ENCODE measurements at places on chromosomes 12 and 14. TPM values are rescaled to one million over a fixed set of nuclear protein-coding genes. Genes with fewer than 3 reads are reported as not detected.

GRCh38 chr12:62269464-62270228 is 9.4 kb downstream of the USP15 start:
- DNase-seq = no peak

The KCNA1 gene
- not detected for total RNA-seq

The KRT71 gene
- total RNA-seq = not detected

GRCh38 chr12:17108877-17109541 is 503.0 kb upstream of the LMO3 start:
- no peak for DNase-seq

The FOXG1 gene
- total RNA-seq = not detected

DNA sequence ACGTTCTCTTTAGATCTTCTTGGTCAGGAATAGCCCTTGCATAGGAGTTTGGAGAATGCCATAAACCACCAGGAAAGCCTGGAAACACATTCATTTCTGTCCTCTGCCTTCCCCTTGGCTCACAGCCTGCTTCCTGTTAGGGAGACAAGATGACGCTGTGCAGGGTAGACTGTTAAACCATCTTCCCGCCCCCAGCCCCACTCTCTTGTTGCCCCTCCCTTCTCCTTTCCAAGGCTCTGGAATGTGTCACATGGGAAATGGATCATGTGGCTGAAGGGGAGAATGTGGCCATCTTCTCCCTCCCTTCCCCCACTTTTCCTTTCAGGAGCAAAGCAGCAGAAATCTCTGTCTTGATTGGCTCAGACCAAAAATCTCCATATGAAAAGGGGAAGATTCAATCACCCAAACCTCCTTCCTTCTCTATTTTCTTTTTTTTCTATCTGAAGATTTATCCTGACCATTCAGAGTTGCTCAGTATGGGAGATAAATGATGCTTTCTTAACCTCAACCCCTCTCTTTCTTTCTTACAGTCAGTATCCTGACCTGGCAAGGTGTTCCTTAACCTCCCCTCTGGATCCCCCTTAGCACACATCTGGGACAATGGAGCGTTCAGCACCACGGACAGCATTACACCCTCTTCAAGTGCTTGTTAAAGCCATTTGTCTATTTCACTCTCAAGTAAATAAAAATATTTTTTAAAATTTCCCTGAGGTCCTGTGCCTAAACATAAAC is 11.4 kb downstream of the GPR19 start:
- DNase-seq = no peak

GRCh38 chr14:103192246-103192840 is 69.1 kb downstream of the TNFAIP2 start:
- DNase-seq = no peak

- no peak for DNase-seq
These were observed 107.4 kb downstream of the AEBP2 start for GRCh38 chr12:19546611-19547162.

The KLRD1 gene
- total RNA-seq = 0.27 TPM

GRCh38 chr14:49849213-49849847 is 3.3 kb downstream of the NEMF start:
- DNase-seq = no peak

The SBNO1 gene
- total RNA-seq = 48.6 TPM

GRCh38 chr14:89085231-89085731 is 260.8 kb downstream of the TTC8 start:
- no peak for DNase-seq

- no peak for DNase-seq
These were observed 13.8 kb downstream of the BICD1 start for GRCh38 chr12:32120419-32120818.

GRCh38 chr12:132596016-132596415 is 14.4 kb downstream of the LRCOL1 start:
- DNase-seq = no peak

The TBX5 gene
- not detected for total RNA-seq

The HOXC10 gene
- total RNA-seq = not detected

DNA sequence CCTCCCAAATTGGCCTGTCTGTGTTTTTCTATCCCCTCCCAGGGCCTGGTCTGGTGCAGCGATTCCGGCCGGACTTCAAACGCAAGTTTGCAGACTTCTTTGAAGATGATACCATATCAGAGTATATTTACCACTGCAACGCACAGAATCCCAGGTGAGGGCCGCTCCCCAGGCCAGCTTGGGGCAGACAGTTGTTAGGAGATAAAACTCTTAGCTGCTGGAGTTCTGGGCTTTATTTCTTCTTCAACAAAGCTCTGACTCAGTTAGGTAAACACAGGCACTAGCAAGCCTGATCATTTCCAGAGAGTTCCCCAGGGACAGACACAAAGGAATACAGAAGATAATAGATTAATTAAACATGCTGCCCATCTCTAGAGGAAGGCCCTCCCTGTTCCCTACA is 8.3 kb downstream of the ABHD4 start:
- DNase-seq = no peak

- no peak for DNase-seq
These were observed 138.5 kb downstream of the ANO6 start for GRCh38 chr12:45354399-45354798.

The WSCD2 gene
- total RNA-seq = 1.9 TPM

The CLEC6A gene
- total RNA-seq = not detected

DNA sequence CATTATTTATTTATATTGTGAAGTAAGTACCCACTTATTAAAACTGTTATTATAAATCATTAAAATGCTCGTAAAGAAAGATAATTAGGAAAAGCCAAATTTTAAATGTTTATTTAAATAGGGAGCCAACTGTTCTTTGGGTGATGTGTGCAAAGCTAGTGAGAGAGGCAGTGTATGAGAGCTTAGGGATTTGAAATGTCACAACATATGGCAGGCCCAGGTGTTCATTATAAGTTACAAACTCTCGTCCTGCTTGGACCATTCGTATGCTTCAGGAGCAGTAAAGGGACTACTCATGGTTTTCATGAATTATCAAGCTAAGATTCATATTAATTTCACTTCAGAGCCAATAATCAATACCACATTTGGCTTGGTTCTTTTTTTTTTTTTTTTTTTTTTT is 154.5 kb downstream of the TGFB3 start:
- DNase-seq = no peak

DNA sequence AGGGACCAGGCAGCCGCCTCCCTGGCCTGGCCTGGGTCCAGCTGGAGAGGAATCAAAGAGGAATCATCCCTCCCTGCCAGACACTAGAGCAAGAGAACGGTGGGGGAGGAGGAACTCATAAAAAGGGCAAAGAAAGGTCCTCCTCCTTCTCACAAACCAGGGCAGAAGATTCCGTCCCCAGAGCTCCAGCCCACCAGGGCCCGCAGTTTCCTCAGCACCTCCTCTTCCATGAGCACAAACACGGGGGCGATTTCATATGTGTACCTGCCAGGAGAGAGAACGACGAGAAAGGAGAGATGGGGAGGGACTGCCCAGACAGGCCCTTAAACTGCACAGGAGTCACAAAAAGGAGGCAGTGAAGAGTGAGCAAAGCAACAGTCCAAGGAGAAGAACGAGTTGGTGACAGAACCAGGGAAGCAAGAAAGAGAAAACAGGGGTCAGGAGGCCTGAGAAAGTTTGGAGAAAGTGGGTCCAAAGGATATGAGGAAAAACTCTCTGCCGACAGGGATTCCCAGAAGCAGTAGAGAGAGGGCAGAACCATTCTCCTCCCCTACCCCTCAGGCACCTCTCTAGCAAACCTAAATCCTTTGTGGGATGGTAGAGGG is 8.7 kb upstream of the ZNF740 start:
- no peak for DNase-seq

The RTL1 gene
- total RNA-seq = not detected

- no peak for DNase-seq
These were observed 120.1 kb downstream of the ZFP36L1 start for GRCh38 chr14:68672609-68673285.

GRCh38 chr12:3920351-3921150 is 47.4 kb upstream of the PARP11 start:
- DNase-seq = no peak

The DPF3 gene
- 4.3 TPM for total RNA-seq

DNA sequence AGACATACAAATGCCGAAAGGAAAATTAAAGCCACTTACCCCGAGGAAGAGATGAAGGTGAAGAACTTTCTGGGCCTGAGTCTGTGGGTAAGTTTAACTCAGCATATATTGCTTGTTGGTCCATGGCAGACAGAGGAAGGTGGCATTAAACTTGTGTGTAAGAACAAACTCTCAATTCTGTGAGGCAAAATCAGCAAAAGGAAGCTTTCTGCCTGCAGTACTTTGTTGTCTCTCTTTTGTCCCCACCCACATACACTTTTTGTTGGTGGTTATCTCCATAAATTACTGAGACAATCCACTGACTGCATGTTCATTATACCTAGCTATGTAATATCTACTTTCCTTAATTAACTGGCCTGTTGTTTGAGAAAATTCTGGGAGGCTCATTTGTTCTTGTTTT is at the start of gene KLRB1:
Gene KLRB1, minus strand, starts transcription at position 201 of the 400 bp plus-strand sequence. Its CDS starts 77 bp downstream, at position 124.
- no peak for DNase-seq

DNA sequence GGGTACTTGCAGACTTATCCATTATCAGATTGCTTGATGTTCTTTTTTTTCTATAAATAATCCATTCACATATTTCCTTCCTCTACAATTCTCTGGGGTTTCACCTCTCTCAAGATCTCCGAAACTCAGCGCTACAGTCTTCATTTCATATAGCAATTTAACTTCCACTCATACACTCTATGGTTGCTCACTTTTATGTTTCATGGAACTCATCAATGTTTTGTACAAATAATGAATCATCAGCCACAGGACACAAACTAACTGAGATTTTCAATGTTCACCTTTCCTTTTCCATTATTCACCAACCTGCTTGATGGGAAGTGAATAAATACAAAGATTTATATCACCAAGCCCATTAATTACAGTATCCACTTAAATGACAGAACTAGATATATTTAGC is 534.7 kb downstream of the LRFN5 start:
- no peak for DNase-seq

GRCh38 chr14:91417120-91417982 is at the start of gene CCDC88C:
Gene CCDC88C (minus strand): TSS chr14:91417820. CDS start chr14:91417690, 130 bp downstream.
- peak; percentile 88 for DNase-seq

GRCh38 chr12:51863933-51864832 is 15.7 kb upstream of the FIGNL2 start:
- no peak for DNase-seq

The APOF gene
- not detected for total RNA-seq

DNA sequence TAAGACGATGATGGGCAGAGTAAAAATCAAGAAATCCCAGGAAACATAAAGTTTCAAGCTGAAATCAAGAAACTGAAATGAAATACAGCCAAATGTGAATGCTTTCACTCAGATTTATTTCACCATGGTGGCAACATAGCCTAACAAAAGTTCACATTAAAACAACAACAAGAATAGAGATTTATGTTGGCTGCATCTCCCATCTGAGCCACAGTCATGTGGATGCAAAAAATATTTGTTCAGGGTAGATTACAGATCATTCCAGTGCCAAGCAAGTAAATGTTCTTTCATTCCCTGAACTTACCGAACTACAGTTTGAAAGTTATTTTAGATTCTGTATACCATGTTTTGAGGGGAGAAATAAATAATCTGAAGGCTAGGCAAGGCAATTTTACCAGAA is 159.9 kb upstream of the TMTC1 start:
- no peak for DNase-seq

The SUPT16H gene
- 102 TPM for total RNA-seq

DNA sequence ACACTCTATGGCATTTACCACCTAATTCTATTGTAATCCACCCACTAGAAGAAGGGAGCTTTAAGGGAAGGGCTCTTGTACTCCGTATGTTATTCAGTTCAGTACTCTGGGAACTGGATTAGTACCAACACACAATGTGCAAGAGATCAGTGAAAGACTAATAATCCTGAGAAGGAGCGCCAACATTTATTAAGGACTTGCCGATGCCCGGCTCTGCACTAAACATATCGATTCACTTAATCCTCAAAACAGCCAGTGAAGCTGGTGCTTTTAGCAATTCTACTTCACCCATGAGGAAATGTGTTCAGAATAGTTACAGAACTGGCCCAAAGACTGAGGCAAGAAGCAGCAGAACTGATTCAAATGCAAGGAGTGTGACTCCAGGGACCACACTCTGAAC is 80.9 kb downstream of the RPS6KA5 start:
- DNase-seq = no peak

DNA sequence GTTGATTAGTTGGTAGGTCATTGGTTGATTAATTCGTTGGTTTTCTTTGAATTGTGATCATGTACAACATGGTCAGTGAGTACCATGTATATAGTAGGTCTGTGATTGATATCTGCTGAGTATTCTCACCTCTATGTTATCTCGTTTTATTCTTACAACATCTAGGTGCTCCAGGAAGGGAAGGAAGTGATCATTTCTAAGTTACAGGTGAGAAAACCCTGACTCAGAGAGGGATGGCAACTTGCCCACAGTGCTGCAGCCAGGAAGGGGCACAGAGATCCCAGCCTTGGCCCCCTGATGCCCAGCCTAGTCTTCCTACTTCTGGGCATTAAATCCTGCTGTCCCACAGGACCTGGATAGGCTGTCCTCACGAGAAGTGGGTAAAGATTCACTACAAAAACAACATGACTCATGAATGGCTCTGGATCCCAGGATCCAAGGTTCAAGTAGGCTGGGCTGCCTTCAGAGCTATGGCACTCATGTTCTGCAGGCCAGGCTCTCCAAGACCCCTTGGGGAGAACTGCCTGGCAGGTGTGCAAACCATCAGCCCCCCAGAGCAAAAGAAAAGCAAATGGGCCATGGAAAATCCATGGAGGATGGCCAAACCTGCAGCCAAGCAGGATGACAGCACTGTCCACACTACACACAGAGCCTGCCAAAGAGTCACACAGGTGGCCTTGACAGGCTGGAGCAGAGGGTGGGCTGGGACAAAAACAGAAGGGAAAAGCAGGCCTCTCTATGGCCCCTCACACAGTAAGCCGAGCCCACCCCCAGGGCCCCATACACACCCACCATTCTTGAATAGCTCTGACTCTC is 146.2 kb downstream of the BCL11B start:
- no peak for DNase-seq

The GPR137C gene
- total RNA-seq = 0.05 TPM

The SLC8A3 gene
- total RNA-seq = 0.13 TPM

The RAPGEF3 gene
- 5.0 TPM for total RNA-seq

The PNP gene
- total RNA-seq = 87.2 TPM

GRCh38 chr12:100857418-100857817 is 62.8 kb downstream of the ANO4 start:
- DNase-seq = no peak

GRCh38 chr14:106269029-106269428 is 742.6 kb downstream of the TMEM121 start:
- DNase-seq = no peak

DNA sequence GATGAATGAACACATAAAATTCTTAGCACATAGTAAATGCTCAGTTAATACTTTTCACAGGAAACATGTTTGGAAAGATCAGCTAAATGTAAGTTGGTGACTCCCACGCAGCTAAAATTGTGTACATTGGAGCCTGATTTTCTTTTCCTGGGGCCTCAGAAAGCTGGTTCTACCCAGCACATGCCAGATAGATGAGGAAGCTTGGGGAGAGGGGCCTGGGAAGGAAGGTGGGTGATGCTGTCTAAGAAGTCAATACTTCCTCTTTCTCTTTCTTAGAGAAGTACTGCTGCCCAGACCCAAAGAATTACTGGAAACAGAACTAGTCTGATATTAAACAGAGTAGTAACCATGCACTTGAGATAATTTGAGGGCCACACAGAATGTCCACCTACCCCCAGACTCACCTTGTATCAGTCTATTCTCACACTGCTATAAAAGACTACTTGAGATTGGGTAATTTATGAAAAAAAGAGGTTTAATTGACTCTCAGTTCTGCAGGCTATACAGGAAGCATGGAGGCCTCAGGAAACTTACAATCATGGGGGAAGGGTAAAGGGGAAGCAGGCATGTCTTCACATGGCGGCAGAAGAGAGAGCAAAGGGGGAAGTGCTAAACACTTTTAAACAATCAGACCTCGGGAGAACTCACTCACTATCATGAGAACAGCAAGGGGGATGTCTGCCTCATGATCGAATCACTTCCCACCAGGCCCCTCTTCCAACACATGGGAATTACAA is 123.3 kb upstream of the MED13L start:
- DNase-seq = no peak

All from activated B cell treated with CpG ODN at 0.5 μM for 24 hours (primary cell).